ENCODE measurements at places on chromosomes 3 and 15. TPM values are rescaled to one million over a fixed set of nuclear protein-coding genes. Genes with fewer than 3 reads are reported as not detected.

The SYNPR gene
- total RNA-seq, result not detected

The IMP3 gene
- 42.1 TPM for total RNA-seq

The TRAT1 gene
- total RNA-seq, result not detected

The CYP11A1 gene
- total RNA-seq, result 0.28 TPM

The PLXNA1 gene
- 13.6 TPM for total RNA-seq

The DOCK3 gene
- under 0.01 TPM for total RNA-seq

The UQCRC1 gene
- total RNA-seq, result 1,365 TPM

The MYRIP gene
- total RNA-seq, result not detected

The TM6SF1 gene
- total RNA-seq, result 1.6 TPM

The EDC3 gene
- total RNA-seq, result 16.8 TPM

The TGFBR2 gene
- 89.7 TPM for total RNA-seq

The LIPC gene
- not detected for total RNA-seq

The CD86 gene
- total RNA-seq, result not detected

The CCRL2 gene
- 0.28 TPM for total RNA-seq

The CTDSPL gene
- 33.3 TPM for total RNA-seq

The STRA6 gene
- not detected for total RNA-seq

The CCK gene
- not detected for total RNA-seq

The RTP1 gene
- not detected for total RNA-seq

The SIDT1 gene
- total RNA-seq, result not detected

The C3orf70 gene
- total RNA-seq, result 1.8 TPM

The TRA2B gene
- 208 TPM for total RNA-seq

The SST gene
- not detected for total RNA-seq

The UBA7 gene
- 18.6 TPM for total RNA-seq

The CHRNB4 gene
- total RNA-seq, result not detected

The DUOXA1 gene
- total RNA-seq, result not detected

The SLC24A5 gene
- total RNA-seq, result not detected

The ZPLD1 gene
- under 0.01 TPM for total RNA-seq

The HTR3E gene
- not detected for total RNA-seq

The SSUH2 gene
- under 0.01 TPM for total RNA-seq

The PRRT3 gene
- total RNA-seq, result 1.4 TPM

The CRABP1 gene
- total RNA-seq, result not detected

The IL17RD gene
- 0.72 TPM for total RNA-seq

The SNX1 gene
- total RNA-seq, result 34.7 TPM

The ACAN gene
- total RNA-seq, result 0.54 TPM

The PLCL2 gene
- 3.8 TPM for total RNA-seq

The BFSP2 gene
- not detected for total RNA-seq

The CNTN4 gene
- under 0.01 TPM for total RNA-seq

The VILL gene
- 2.3 TPM for total RNA-seq

The CASR gene
- total RNA-seq, result not detected

The GRK7 gene
- not detected for total RNA-seq

The CYP8B1 gene
- not detected for total RNA-seq

The DNAH1 gene
- total RNA-seq, result 2.0 TPM
